Lung (tissue), 17 donors: ENCODE measurements at places on chromosomes 11 and 22.
A peak's percentile ranks its signal among the peaks of the same experiment; 100 is the strongest.

DNA sequence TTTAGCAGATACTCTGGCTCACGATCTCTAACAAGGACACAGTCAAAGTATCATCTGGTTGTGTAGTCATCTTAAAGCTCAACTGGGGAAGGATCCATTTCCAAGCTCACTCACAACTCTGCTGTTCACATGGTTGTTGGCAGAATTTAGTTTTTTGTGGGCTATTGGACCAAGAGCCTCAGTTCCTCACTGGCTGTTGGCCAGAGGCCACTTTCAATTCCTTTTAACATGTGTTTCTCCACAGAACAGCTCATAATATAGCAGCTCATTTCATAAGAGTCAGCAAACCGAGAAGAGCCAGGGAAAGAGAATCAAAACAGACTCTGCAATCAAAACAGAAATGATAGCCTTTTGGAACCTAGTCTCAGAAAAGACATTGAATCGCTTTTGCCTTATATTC lies 22.6 kb downstream of the IZUMO1R start:
- DNase-seq = peak; percentile 29

DNA sequence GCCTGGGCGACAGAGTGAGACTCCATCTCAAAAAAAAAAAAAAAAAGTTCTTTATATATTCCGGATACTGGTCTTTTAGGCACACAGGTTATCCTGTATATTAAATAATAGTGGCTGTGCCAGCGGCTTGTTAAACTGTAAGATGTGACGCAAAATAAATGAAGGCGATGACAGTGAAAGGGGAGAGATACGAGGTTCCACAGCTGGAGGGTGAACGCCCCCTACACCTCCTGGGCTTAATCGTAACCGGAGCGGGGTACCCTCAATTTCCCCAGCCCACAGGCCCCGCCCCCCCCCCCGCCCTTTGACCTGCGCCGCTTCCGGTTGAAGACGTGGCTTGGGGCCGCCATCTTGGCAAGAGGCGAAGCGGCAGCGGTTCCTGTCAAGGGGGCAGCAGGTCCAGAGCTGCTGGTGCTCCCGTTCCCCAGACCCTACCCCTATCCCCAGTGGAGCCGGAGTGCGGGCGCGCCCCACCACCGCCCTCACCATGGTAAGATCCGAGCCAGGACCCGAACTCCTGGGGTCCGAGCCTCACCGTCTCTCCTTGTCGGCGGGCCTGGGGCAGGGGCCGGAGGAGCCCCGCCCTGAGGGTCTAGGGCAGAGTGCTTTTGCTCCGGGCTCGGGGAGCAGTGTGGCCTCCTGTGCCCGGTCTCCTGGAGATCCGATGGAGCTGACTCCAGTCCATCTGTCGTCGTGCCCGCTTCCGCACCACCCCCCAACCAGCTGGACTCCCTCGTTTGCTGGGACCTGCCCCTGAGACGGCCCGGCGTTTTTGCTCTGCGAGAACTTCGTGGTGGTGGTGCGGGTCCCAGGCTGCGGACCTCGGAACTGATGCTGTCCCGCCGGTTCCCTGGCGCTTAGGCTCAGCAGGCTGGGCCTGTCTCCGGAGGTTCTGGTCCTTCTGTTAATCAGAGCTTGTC lies at the start of gene ARCN1:
Gene ARCN1 (plus strand): TSS at position 349 of the 920 bp plus-strand sequence. CDS start 139 bp downstream, at position 488.
- DNase-seq = peak; percentile 91

- no peak for DNase-seq
Measured at GRCh38 chr11:44505581-44506054, 59.8 kb upstream of the CD82 start.

GRCh38 chr22:49015459-49015858 lies 812.2 kb downstream of the BRD1 start:
- no peak for DNase-seq

- DNase-seq = no peak
Measured at GRCh38 chr22:45572444-45572843, 69.8 kb downstream of the FBLN1 start.

DNA sequence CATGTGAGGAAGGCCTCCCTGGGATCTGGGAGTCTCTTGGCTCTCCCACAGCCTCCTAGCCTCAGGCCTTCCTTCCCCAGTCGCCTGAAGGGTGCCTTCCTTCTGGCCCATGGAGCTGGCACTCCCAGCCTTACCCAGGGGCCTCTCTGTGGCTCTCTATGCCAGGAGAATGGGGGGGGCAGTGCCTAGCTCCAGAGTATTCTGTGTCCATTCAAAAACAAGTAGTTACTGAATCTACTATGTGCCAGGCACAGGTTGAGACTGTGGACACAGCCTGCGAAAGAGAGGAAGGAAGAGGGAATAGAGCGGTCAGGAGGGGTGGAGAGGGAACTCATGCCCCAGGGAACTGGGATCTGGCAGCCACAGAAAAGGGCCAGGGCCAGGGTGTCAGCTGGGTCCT lies 2.7 kb upstream of the PLA2G3 start:
- no peak for DNase-seq

- DNase-seq = no peak
Measured at GRCh38 chr11:123526918-123527317, 96.8 kb downstream of the GRAMD1B start.

- no peak for DNase-seq
Measured at GRCh38 chr22:46234969-46235368, 15.1 kb downstream of the CDPF1 start.

DNA sequence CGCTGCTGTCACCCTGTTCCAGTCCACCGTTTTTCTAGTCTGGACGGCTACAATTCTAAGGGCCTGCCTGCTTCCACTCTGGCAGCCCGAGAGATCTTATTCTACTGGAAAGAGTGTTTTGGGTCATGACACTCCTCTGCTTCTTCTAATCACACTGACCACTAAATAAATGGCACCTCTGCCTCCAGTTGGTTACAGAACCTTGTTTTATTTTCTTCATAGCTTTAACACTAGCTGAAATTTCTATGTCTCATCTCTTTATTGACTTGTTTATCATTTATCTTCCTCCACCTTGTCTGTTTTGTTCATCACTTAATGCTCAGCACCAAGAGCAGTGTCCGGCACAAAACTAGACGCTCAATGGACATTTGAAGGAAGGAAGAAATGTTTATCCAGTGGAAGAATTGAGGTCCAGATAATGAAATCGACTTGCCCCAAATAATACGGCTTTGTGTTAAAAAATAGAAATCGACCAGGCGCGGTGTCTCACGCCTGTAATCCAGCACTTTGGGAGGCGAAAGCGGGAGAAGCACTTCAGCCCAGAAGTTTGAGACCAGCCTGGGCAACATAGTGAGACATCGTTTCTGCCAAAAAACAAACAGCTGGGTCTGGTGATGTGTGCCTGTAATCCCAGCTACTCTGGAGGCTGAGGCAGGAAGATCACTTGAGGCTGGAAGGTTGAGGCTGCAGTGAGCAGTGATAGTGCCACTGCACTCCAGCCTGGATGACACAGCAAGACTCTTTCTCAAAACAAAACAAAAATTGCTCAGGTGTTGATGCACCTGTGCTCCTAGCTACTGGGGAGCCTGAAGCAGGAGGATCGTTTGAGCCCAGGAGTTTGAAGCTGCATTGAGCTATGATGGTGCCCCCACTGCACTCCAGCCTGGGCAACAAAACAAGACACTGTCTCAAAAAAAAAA lies 693 bp upstream of the PRR14L start:
- DNase-seq = no peak

DNA sequence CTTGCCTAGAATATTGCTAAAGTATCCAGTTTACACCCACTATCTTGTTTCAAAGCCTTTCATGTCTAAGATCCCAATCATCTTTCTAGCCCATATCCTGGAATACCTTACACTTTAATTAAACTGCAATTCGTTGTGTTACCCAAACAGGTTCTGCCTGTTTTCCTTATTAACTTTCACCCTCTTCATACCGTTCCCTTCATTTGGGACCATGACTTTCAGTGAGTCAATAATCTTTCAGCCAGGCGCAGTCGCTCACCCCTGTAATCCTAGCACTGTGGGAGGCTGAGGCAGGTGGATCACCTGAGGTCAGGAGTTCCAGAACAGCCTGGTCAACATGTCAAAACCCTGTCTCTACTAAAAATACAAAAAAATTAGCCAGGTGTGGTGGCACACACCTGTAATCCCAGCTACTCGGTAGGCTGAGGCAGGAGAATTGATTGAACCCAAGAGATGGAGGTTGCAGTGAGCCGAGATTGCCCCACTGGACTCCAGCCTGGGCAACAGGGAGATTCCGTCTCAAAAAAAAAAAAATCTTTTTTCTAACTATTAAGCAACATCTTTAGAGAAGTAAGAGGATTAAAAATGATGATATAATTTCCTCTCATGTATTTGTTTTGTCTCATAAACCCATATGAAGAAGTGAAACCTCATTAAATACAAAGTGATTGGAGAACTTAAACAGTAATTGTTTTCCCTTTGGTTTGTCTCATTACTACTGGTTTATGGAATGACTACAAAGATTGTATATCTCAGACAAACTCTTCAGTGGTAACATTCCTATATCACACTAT lies 20.7 kb downstream of the DMC1 start:
- DNase-seq = peak; percentile 8

DNA sequence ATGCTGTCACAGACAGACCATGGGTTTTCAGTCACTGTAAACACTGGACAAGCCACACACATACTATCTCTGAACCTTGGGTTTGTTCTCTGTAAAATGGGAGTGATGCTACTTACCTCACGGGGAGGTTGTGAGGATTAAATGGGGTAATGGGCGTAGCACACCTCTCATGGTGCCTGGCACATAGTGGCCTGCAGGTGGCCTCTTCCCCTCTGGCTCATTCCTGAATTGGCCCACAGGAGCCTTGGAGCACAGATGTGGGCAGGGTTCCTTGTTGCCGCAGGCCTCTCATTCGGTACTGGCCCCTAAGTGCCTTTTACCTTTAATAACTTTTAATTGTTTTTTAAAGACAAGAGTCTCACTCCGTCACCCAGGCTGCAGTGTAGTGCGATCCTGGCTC lies 11.7 kb downstream of the MICAL2 start:
- DNase-seq = no peak

- DNase-seq = peak; percentile 57
Measured at GRCh38 chr11:5380740-5381342, 2.8 kb upstream of the OR51M1 start.

GRCh38 chr11:59878575-59878974 lies at the start of gene OOSP3:
Gene OOSP3, plus strand, starts transcription at chr11:59878782. Its CDS starts 27 bp downstream, at chr11:59878809.
- DNase-seq = no peak

DNA sequence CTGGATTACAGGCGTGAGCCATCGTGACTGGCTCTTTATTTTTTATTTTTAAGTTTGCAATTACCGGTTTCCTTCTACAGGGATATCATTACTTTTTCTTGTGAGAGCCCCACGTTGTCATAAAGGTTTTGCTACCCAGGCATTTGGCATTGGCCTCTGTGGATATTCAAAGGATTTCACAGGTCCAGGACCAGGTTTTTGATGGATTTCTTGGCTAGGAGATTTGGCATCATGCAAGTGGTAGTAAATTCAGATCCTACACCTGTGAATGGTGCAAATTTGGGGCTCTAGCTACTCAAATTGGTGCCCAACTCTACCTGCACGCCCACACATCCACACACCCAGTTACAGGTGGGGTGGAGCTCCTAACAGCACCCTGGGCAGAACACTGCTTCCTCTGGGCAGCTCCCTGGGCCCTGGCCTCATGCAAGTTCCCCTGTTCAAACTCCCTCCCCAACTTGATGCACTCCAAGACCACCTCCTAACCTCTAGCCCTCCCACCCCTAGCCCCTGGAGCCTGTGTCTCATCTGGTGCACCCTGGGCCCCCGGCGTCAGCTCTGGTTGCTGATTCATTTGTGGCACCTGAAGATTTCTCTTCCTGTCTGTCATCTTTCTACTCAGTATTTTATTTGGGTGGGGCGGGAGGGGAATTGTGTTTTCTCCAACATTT lies 9.3 kb upstream of the MRGPRD start:
- no peak for DNase-seq
